ENCODE measurements at places on chromosomes 3 and 15. TPM values are rescaled to one million over a fixed set of nuclear protein-coding genes. Genes with fewer than 3 reads are reported as not detected.

The SGO1 gene
- total RNA-seq, result 8.1 TPM

The DAZL gene
- total RNA-seq, result not detected

The KCNH8 gene
- total RNA-seq, result not detected

The BOC gene
- 5.3 TPM for total RNA-seq

The TTC23 gene
- 29.8 TPM for total RNA-seq

The IQCH gene
- 2.5 TPM for total RNA-seq

The DPPA4 gene
- not detected for total RNA-seq

The RPS17 gene
- 2,617 TPM for total RNA-seq

The EFCC1 gene
- total RNA-seq, result not detected

The MAN2A2 gene
- total RNA-seq, result 6.1 TPM

The LMOD3 gene
- total RNA-seq, result not detected

The VGLL4 gene
- 34.2 TPM for total RNA-seq

The GOLGA6L10 gene
- under 0.01 TPM for total RNA-seq

The NBEAL2 gene
- total RNA-seq, result 2.2 TPM

The COMMD2 gene
- total RNA-seq, result 31.9 TPM

The PAQR5 gene
- total RNA-seq, result 2.7 TPM

The SLC22A14 gene
- total RNA-seq, result not detected

The XYLB gene
- total RNA-seq, result 2.5 TPM

The IL12A gene
- 0.90 TPM for total RNA-seq

The CYP8B1 gene
- total RNA-seq, result not detected

The ACKR4 gene
- total RNA-seq, result 0.18 TPM

The LRRC31 gene
- not detected for total RNA-seq

The TMEM266 gene
- under 0.01 TPM for total RNA-seq

The OXTR gene
- total RNA-seq, result 56.1 TPM

The ATP2B2 gene
- under 0.01 TPM for total RNA-seq

The SLC28A2 gene
- not detected for total RNA-seq

The GRM2 gene
- total RNA-seq, result under 0.01 TPM

Measured in IMR-90 (cell line).